Activated CD8-positive, alpha-beta memory T cell treated with anti-CD3 and anti-CD28 coated beads for 48 hours (primary cell): ENCODE measurements at places on chromosomes 4 and X.

DNA sequence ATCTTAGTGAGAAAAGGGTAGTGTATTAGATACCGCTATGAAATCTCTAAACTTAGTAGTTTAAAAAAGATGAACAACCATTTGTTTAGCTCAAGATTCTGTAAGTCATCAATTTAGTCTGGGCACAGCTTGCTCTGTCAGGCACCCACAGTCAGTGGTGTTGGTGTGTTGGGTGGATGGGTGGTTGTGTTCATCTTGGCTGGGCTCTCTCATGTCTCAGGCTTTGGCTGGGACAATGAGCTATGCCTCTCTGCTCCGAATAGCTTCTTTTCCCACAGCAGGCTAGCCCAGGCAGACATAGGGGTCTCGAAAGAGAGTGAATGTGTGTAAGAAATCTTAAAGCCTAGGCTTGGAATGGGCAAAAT lies 127.0 kb upstream of the GATB start:
- DNase-seq = no peak

- no peak for DNase-seq
Measured at GRCh38 chr4:140046016-140046415, 108.0 kb downstream of the MAML3 start.

GRCh38 chr4:122832732-122833131 lies 6.1 kb downstream of the FGF2 start:
- no peak for DNase-seq

GRCh38 chr4:142866685-142867084 lies 20.6 kb upstream of the INPP4B start:
- DNase-seq = no peak

DNA sequence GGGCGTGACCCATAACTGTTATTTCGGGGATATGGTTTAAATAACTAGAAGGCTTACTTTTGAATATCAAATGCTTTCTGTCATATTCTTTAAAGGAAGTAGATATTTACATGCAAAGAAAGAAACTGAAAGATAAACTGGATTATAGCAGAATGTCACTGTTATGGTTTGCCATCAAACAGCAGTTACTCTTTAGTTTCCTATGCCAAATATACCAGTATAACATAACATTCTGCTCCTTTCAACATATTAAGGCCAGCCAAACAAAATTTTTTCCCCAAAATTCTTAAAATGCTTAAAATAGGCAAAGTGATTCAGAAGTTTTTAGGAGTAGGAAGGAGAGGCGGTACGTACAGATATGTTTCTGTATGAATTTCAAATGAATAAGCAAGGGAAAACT lies 27.0 kb downstream of the KDM6A start:
- DNase-seq = no peak

- no peak for DNase-seq
Measured at GRCh38 chr4:54104907-54105306, 4.9 kb downstream of the GSX2 start.

DNA sequence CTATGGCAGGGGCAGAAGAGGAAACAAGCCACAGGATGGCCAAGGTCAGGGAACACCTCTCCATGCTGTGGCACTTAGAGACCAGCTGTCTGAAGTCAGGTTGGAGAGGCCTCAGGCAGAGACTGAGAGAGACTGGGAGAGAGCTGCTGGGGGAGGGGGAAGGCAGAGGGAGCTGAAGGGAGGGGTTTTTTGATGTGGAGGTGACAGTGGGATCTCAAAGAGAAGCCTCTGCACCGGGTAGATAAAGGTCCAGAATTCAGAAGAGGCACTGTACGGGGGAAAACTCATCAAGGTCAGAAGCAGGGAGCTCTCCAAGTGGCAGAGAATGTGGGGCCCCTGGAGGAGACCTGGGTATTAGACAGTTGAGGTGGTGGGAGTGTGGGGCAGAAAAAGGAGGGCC lies 41.6 kb upstream of the HMGB3 start:
- no peak for DNase-seq

- no peak for DNase-seq
Measured at GRCh38 chr4:99411041-99411440, 24.1 kb downstream of the ADH7 start.

GRCh38 chrX:68846536-68846935 lies 17.7 kb downstream of the EFNB1 start:
- DNase-seq = no peak

- no peak for DNase-seq
Measured at GRCh38 chrX:47854474-47854873, 17.8 kb downstream of the ZNF81 start.

GRCh38 chrX:138986866-138987265 lies 275.3 kb upstream of the FGF13 start:
- DNase-seq = no peak

DNA sequence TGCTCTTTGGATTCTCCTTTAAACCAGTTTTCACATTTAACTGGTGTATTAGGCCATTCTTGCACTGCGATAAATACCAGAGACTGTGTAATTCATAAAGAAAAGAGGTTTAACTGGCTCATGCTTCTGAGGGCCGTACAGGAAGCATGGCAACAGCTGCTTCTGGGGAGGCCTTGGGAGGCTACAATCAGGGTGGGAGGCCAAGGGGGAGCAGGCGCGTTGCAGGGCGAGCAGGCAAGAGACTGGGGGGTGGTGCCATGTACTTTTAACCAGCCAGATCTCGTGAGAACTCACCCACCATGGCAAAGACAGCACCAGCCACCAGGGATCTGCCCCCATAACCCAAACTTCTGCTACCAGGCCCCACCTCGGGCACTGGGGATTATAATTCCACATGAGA lies 38.1 kb downstream of the RNF212 start:
- DNase-seq = no peak

- DNase-seq = no peak
Measured at GRCh38 chr4:101556842-101557241, 209.5 kb upstream of the PPP3CA start.

- DNase-seq = no peak
Measured at GRCh38 chr4:182554736-182555135, 311.5 kb downstream of the TENM3 start.

DNA sequence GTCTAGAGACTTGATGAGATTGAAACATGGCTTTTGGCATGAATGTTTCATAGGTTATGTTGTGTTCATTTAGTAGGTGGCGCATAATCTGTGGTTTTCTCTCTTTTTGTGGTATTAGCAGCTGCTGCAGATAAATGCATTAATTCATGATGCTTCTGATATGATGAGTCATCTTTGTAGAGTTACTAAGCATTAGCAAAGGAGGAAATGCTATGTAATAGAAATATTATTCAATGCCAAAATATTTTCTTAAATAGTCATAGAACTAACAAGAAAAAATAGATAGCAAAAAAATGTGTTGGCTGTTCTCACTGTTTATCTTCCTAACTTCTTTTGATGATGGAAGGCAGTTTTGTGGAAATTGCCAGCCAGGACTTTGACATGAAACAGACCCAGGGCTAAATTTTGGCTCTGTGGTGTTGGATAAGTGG lies 3.6 kb downstream of the ZXDB start:
- DNase-seq = no peak

DNA sequence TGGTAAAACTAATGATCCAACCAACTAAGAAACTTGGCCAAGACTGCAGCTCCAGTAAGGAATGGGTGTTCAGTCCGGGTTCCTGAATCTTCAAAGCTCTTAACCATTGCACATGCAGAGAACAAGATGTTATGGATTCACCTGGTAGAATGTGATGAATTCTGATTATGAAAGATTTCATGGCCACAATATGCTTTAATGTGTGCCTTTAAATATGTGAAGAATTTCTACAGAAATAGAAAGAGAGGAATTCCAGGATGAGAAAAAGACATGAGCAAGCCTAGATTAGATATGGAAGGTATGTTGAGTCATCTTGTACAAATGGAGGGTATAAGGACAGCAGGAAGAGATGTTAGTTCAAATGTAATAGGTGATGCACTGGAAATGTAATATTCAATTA lies 472.2 kb upstream of the TENM3 start:
- DNase-seq = no peak

- DNase-seq = no peak
Measured at GRCh38 chrX:10395643-10396042, 224.7 kb downstream of the MID1 start.

DNA sequence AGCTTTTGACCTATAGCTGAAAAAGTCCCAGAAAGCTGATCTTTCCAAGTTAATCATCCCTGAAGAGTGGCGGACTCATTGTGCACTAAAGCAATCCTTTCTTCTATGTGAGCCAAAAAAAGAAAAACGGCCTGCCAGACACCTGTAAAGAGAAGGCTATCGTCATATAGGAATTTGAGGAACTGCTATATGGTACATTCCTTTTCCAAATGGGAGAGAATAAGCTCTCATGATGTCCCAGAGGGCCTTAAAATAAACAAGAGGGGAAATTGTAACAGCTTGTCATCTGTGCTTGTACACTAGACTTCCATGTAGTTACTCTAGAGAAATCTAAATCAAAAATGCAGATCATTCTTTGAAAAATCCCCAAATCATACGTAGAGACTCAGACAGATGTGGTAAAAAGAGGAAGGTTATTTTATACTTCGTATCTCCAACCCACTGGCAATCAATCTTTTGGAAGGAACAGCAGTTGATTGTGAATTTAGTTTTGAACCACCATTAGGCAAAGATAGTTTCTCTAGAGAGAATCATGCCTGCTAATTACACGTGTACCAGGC lies 26.1 kb downstream of the GPR174 start:
- no peak for DNase-seq

- DNase-seq = no peak
Measured at GRCh38 chr4:52298444-52298843, 247.3 kb downstream of the SPATA18 start.

DNA sequence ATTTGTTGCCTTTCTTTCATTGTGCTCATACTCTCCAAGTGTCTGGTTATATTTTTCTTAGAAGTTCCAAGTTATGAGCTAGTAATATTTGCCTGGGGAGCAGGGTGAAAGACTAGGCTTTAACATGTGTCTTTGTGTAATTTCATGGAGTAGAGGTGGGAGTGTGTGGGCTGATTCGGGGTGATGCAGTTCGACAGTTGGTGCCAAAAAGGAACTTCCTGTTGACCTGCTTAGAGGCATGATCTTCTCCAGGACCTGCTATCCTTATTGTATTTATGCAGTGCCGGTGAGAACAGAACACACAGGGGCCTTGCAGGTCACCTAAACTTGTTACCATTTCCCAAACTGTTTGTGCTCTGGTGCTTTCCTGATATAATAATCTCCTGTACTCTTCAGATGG lies 21.2 kb downstream of the USP53 start:
- DNase-seq = no peak

DNA sequence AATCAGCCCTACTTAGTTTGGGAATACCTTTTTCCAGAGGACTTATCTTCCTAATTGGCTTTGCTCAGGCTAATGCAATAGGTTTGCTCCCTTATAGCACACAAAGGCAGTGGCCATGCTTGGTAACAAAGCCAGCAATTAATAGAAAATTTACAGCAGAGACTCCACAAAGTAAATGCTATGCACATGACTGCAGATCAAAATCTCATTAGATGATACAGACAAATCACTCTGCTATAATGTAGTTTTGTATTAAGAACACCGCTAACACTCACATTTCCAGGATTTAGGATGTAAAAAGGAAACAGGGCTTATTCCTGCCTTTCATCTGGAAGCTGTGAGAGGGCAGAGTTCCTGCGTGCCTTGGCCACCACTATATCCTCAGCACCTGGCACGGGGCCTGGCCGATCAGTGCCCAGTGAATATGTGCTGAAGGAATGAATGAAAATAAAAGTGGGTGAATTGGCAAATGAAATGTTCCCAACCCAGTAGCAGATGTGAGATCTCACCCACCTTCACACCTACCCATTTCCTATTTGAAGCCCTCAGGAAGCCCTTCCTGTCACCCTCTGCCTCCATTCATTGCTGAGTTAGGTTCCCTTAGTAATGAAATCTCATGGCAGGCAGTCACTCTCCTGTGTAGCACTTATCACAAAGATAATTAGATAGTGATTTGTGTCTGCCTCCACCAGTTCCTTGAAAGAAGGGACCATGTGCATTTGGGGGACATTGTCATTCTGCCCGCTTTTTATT lies 5.1 kb downstream of the SEPTIN6 start:
- DNase-seq = no peak

GRCh38 chr4:95742179-95742578 lies 97.7 kb upstream of the PDHA2 start:
- no peak for DNase-seq

DNA sequence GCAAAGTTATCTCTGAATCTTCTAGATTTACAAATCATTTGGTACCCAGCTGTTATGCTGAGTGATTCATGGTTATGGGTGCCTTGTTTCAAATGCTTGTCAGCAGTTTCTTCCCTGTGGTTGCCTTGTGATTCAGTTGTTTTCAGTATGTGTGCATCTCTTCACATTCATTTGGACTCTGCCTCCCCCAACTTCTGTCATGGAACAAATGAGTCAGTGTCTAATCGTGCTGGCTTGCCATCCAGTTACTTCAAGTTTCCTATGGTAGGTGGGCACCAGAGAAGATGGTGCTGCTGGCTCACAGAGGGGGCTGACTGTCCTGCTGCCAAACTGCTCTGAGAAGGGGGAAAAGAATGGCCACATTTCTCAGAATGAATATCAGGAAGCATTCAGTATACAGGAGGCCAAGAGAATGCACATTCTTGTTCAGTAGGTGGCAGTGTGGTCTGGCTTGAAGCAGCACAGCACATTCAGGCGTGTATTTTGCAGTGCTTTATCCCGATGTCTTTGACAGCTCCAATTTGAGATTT lies 260.9 kb downstream of the GLUD2 start:
- DNase-seq = peak; percentile 14

DNA sequence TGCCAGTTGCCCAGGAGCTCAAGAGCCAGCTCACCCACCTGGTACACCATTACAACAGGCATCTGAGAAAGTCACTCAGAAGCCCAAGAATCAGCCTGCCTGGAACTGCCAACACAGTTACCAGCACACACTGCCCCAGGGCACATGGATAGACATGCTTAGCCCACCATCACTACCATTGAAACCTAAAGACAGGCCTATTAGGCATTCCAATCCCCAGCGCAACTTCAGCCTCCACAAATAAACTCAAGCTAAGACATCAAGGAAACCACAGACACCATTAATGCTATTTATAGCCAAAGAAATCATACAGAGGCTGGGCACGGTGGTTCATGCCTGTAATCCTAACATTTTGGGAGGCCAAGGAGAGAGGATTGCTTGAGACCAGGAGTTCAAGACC lies 42.3 kb downstream of the ATRX start:
- DNase-seq = no peak

DNA sequence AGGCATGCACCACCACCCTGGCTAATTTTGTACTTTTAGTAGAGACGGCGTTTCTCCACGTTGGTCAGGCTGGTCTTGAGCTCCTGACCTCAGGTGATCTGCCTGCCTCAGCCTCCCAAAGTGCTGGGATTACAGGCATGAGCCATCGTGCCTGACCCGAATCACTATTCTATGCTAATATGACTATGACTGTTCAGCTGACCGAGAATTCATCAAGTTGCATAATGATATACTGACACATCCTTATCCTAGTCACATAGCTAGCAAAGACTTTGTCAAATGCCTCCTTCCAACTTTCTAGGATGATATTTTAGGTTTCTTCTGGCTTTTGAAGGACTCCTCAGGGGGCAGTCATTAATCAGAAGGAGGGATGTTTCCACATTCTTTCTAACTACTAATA lies 4.8 kb upstream of the GPM6B start:
- DNase-seq = no peak

DNA sequence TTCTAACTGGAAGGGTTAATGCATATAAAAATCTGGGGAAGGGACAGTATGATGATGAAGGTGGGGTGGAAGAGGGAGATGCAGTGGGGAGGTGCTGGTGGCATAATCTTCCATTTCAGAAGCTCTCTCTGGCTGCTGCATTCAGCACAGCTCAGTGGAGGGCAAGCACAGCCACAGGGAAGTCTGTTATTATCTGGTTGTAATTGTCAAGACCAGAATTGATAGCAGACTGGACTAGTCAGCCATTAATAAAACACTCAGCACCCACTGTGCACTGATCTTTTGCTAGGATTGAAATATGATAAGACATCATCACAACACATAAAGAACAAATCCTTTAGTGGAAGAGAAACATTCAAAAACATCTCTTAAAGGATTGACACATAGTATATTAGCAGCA lies 414.2 kb upstream of the LCORL start:
- DNase-seq = no peak
